NCI-H2029 (cell line): ENCODE measurements at places on chromosomes 5 and 9.

GRCh38 chr9:112034216-112034611 lies 137.6 kb downstream of the UGCG start:
- no peak for DNase-seq

GRCh38 chr9:128061275-128061960 lies 5.7 kb downstream of the NAIF1 start:
- no peak for DNase-seq

DNA sequence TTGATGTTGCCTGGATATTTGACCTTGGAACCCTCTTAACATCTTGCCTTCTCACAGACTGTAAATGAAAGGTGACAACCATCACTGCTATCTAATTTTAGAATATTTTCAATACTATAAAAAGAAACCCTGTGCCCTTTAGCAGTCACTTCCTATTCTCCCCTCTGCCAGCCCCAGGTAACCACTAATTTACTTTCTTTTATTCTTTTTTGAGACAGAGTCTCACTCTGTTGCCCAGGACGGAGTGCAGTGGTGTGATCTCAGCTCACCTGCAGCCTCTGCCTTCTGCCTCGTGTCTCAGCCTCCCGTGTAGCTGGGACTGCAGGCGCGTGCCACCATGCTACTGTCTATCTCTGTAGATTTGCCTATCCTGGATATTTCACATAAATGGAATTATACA lies 43.6 kb downstream of the FRMPD1 start:
- no peak for DNase-seq

GRCh38 chr5:97133101-97133500 lies 9.3 kb downstream of the LIX1 start:
- no peak for DNase-seq

DNA sequence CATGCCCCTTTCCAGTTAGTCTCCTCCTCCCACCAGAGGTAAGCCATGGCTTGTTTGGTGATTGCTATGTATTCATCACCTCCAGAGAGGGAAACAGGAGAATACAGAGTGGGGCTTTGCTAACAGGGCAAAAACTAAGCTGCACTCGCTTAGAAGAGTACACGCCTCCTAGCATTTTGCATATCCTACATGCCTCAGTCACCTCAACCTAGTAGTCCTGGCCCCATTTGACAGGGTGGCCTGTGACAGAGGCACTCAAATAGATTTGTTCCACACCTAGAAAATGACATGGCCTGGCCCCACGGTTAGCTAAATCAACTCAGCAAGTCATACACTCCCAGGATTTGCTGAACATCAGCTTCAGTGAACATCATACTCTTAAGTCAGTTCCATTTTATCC lies 90.7 kb downstream of the CYFIP2 start:
- DNase-seq = no peak

DNA sequence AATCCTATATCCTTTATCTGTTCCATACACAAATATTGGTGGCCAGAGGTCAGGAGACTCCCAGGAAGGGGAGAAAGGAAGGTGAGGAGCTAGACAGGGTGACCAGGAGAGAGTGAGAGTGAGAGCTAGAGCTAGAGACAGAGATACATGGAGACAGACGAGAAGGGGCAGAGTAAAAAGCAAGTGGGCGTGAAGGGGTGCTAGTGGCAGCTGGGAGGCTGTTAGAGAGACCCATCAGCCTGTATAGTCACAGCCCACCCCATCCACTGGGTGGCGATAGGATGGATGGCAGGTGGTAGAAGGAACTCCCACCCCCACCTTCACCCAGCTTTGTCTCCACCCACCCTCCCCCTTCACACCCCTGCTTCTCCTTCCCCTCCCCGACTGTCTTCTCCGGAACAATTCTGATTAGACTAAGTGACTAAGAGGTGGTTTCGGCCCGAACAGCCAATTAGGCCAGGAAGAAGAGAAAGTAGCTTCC lies 32.8 kb downstream of the PCDH1 start:
- no peak for DNase-seq
